ENCODE measurements at places on chromosomes 2 and 18. TPM values are rescaled to one million over a fixed set of nuclear protein-coding genes. Genes with fewer than 3 reads are reported as not detected.

Gene NEB
- total RNA-seq: 0.53 TPM

Gene SOWAHC
- total RNA-seq: 18.4 TPM

Gene VWC2L
- under 0.01 TPM for total RNA-seq

Gene NRP2
- total RNA-seq: 9.0 TPM

Gene RAB6C
- under 0.01 TPM for total RNA-seq

Gene DYSF
- 5.5 TPM for total RNA-seq

Gene GREB1
- total RNA-seq: 0.12 TPM

Gene GREB1L
- total RNA-seq: 1.2 TPM

Gene APCDD1
- total RNA-seq: 4.4 TPM

Gene CHRND
- not detected for total RNA-seq

Gene IKZF2
- 5.5 TPM for total RNA-seq

Gene GPR45
- not detected for total RNA-seq

Gene SNTG2
- not detected for total RNA-seq

Gene UGT1A10
- not detected for total RNA-seq

Gene CENPO
- 15.1 TPM for total RNA-seq

Gene KLHL41
- total RNA-seq: 1.1 TPM

Gene RNF152
- total RNA-seq: 89.0 TPM

Gene TEX44
- total RNA-seq: not detected

Gene PJVK
- 1.5 TPM for total RNA-seq

Gene ALPP
- not detected for total RNA-seq

Gene CHST9
- total RNA-seq: not detected

Gene MEP1B
- total RNA-seq: not detected

Gene MAP2
- total RNA-seq: 7.1 TPM

Gene TDRD15
- total RNA-seq: not detected

Gene EPG5
- 36.7 TPM for total RNA-seq
